ENCODE measurements at places on chromosomes 6 and 20.

GRCh38 chr6:43778131-43778855, 8.3 kb downstream of the VEGFA start:
- DNase-seq = no peak

DNA sequence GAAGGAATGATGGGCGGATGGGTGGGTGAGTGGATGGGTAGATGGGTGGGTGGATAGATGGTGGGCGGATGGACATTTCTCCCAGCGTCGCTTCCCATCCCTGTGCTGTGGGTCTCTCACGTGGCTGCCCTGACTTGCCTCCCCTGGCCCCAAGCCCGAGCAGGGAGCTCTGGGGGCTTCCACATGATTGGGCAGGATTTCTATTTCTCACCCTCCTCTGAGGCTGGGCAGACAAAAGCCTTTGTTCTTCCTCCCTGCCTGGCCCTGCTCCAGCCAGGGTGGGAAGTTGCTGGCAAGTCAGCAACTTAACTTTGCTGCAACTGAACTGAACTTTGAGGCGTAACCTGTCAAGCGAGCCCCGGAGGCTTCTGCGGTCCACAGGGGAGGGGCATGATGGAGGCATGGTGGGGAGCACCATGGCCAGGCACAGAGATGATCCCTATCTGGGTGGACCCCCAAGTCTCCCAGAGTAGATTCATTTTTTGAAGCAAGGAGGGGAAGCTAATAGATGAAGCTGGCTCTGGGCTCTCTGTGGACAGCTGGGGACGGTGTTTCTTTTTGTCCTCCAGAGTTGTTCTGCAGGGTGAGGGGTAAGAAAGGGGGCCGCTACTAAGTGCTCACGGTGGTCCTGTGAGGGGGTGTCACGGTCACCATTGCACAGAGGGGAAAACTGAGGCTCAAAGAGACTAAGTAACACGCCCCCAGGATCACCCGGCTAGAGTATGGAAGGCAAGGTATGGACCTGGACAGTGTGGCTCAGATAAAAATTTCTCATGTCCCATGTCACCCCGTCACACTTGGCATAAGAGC, 140.1 kb downstream of the CEBPB start:
- DNase-seq = no peak

DNA sequence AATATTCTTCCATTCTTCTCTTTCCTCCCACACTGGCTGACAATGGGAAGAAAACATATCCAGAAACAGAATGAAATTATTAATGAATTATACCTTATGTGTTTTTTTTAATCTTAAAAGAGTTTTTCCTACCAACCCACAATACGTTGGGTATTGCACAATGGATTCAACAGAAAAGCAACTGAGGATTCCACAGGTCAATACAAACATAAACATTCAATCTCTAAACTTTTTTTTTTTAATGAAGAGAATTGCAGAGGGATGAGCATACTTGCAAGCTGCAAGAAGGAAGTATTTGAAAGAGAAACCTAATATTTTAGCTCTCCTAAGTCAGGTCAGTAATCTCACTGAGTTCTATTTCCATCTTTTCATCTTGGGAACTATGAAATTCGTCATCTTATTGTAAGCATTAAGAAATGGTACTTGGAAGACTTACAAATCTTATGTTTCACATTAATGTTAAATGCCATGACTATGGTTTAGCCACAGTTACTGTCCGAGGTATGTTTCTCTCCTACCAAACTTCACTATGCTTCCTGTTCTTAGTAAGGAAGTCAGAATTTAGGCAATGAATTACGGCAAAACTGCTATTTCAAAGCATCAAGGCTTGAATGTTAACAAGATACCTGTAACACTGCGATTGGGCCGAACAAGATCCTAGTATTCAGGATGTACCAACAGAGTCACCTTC, 100.8 kb downstream of the HIVEP2 start:
- DNase-seq = no peak

DNA sequence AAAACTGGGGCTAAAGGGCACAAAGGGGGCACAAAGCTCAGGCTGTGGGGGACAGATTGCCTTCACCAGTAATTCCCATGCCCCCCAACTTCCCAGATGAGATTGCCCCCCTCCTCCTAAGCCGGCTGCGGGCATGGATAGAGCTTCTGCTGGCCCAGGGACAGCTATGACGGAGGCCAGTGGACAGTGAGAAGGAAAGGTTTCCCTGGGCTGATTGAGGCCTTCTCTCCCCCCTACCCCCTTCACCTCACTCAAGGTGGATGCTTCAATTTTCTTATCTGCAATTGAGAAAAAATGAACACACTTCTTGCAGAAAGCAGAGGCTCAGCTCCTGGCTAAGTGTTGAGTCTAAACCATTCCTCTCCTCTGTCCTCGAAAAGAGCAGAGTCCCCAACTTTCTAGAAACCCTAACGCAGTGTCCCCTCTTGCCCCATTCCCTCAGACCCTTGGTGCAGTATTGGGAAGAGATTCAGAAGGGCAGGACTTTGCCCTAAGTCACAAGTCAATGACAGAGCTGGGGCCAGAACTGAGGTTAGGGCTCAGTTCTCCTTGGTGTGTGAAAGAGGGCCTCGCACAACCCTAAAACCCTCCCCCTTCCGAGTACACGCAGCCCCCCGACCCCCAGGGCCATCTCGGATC, 808 bp downstream of the SDC4 start:
- no peak for DNase-seq

GRCh38 chr20:45701104-45701503, 734 bp upstream of the WFDC13 start:
- DNase-seq = no peak

DNA sequence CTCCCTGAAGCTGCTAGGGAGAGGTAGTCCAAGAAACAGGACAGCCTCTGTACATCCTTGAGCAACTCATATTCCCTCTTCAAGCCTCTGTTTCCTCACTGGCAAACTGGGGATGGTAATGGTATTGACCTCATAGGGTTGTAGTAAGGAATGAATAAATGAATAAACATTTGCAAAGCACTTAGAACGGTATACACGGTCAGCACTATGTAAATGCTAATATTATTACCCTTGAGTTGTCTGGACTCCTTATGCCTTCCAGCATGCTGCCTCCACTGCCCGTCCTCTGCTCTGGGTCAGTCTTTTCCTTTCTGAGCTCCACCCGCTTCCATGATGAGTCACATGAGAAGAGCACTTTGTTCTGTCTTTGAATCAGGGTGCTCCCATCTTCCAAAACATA, 50.6 kb downstream of the KHDC1L start:
- DNase-seq = no peak

DNA sequence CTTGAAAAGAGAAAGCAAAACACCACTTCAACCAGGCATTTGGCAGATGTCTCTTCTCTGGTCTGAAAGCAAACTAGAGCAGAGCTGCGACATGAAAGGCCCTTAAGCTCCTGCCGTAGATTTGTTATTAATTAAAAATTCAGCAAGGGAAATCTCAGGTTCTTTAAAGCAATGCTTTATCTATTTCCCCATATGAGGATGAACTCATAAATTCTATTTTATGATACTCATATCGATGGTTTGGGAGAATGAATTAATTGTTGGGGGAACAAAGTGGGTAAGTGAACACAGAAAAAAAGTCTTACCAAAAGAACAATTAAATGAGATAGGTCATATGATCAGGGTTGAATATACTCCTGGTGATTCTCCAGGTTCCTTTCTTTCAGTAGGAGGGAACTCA, 464.7 kb upstream of the SLC35B3 start:
- no peak for DNase-seq

GRCh38 chr20:63553933-63554290, at the start of gene FNDC11:
TSS of gene FNDC11 (plus strand) at chr20:63554159. CDS start at chr20:63555664, 1,505 bp downstream.
- no peak for DNase-seq

DNA sequence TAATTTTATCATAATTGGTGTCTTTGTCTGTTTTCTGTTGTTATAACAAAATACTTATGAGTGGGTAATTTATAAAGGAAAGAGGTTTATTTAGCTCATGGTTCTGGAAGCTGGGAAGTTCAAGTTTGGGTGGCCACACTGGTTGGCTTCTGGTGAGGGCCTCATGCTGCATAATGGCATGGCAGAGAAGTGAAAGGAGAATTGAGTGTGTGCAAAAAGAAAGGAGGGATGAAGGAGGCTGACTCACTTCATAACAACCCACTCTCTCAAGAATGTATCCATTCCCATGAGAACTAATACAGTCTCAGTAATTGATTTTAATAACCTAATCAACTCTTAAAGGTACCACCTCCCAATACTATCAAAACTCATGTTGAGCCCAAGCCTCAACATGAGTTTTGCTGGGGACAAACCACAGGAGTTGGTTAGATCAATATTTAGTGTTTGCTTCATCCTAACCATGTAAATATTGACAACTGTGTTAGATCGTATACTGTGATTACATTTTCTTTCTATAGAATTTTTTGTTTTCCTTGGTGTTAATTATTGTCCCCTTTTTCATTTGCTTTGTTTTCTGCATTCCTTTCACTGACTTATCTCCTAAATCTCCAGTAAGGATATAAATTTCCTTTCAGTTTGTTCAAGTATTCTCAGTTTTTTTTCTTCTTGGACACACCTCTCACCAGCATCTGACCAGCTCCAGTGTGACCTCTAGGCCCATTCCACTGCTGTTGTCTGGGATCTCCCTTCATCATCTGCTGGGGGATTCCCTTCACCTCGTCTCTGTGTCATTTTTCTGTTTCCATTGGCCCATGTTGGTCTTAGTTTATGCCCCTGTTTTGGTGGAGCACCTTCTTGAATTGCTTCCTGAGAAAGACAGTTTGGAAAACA, 54.8 kb upstream of the SCGN start:
- no peak for DNase-seq

DNA sequence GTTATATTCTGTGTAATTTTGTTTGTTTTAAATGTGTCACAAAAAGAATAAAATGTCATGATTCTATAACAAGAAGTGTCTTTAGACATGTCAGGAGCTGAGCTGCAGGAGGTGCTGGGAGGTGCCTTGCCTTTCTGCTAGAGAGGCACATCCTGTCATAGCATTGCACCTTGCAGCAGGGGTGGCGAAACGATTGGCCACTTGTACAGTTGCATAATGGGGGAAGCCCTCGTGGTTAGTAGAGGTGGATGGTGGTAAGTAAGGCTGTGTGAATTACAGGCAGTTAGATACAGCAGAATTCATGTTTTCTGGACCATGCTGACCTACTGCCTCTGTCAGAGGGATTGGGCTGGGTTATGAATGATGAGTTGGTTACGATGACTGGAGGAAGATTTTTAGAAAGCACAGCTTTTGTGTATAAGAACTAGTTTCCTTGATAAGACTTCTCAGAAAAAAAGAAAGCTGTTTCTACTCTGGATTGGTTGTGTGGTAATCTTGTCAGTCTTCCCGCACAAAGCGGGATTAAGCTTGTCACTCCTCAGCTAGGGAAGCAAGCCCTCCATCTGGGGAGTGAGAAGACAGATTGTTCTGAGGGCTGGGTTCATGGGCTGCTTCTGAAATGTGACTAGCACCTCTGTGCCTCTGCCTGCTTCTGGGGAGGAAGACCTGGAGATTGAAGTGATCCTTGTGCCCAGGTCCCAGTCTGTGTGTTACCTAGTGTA, 74.9 kb downstream of the FOXO3 start:
- no peak for DNase-seq

DNA sequence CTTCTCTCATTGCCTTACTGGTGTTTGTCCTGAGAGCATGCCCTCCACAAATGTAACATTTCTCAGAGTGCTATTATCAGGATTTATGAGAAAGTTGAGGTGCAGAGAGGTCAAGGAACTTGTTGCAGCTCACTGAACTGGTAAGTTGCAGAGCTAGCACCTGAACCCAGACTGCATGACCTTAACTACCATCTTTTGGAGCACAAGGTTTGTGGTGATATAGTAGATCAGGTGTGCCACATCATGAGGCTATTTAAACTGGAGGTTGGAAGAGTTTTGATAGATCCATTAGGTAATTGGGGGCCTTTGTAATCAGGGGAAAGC, 112.0 kb upstream of the CITED2 start:
- DNase-seq = no peak

- no peak for DNase-seq
Measured at GRCh38 chr6:15682965-15683822, 20.4 kb upstream of the DTNBP1 start.

GRCh38 chr6:168286116-168286515, 33.5 kb downstream of the DACT2 start:
- DNase-seq = no peak

GRCh38 chr6:81235512-81235911, 517.0 kb downstream of the TENT5A start:
- DNase-seq = no peak

- DNase-seq = no peak
Measured at GRCh38 chr6:168122521-168122920, 43.5 kb upstream of the FRMD1 start.

GRCh38 chr6:159646733-159647132, 46.3 kb downstream of the SOD2 start:
- DNase-seq = no peak

GRCh38 chr6:55980627-55981211, 105.3 kb upstream of the BMP5 start:
- DNase-seq = no peak

DNA sequence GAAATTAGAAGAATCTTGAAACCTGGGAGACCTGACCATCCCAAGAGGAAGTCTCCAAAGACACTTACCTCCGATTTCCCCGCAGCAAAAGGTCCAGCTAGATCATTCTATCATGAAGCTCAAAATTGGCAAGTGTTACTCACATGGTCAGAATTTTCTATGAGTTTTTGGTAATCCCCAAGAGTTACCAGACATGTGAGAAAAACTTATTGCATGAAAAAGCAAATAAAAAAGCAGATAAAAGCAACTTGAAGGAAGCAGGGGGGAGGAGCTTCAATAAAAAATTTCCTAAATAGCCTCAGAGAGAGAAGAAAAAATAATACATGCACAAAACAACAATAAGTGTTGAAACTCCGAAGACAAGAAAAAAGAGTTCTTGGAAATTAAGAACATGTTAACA, 27.3 kb downstream of the VNN1 start:
- no peak for DNase-seq

DNA sequence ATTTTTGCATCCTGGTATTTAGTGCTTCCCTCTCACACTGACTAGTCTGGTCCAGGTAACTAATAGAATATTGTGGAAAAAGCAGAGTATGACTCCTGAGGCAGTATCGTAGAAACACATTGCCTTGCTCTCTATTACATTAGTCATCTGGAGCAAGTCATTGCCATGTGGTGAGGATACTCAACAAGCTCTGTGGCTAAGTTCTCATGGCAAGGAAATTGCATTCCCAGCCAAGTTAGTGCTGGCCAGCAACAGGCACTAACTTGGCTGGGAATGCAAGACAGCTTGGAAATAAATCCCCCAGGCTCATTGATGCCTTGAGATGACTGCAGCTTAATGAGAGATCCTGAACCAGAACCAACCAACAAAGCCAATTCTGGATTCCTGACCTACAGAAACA, 39.7 kb upstream of the HTR1B start:
- no peak for DNase-seq

GRCh38 chr20:49444553-49444990, 37.9 kb downstream of the KCNB1 start:
- no peak for DNase-seq

DNA sequence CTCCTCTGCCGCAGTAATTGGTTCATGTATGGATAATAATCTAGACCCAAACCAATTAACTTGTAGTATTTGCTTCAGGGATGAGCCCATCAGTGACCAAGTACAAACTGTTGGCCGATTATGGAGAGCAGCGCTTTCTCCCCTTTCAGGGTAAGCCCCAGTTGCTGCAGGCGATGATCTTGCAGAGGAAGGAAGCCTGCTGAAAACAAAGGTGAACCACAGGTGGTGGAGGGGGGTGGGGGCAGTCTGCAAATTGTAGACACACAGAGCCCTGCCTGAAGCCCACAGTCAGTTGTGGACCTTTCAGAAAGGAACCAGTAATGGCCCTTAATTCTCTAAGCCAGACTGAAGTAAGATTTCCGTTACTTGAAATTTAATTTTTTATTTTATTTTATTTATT, 167.9 kb upstream of the JARID2 start:
- DNase-seq = no peak

GRCh38 chr6:8057793-8058192, 6.4 kb downstream of the BLOC1S5 start:
- DNase-seq = no peak

- no peak for DNase-seq
Measured at GRCh38 chr6:2684103-2684749, 66.5 kb downstream of the MYLK4 start.
